ENCODE measurements at places on chromosomes 3 and 15. TPM values are rescaled to one million over a fixed set of nuclear protein-coding genes. Genes with fewer than 3 reads are reported as not detected.

Gene PAQR5
- 1.3 TPM for total RNA-seq

Gene CYP1A2
- not detected for total RNA-seq

Gene SLC27A2
- 43.0 TPM for total RNA-seq

Gene PTX3
- total RNA-seq: 17.6 TPM

All from M059J (cell line).